ENCODE measurements at places on chromosomes 7 and 10. TPM values are rescaled to one million over a fixed set of nuclear protein-coding genes. Genes with fewer than 3 reads are reported as not detected.

DNA sequence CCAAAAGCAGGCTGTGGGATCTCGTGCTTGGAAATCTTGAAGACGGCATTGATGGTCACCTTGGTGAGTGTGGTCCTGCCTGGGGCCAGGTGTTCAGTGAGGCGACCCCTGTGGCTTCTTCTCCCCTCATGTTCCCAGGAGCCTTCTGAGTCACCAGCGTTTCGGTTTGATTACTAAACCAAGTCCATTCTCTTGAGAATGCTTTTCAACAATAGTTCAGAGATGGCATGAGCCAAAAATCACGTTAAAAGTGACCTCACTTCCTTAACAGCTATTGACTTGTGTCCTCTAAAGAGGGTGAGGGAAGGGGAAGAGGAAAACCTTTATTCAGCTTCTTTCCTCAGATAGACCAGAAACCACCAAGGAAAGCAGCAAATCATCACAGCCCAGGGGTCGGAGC lies 315.2 kb downstream of the GATA3 start:
- DNase-seq: no peak

- DNase-seq: peak; percentile 23
Observed at GRCh38 chr7:739983-740942, 13.2 kb upstream of the PRKAR1B start.

GRCh38 chr7:75737856-75738603 lies 711 bp downstream of the HIP1 start:
- no peak for DNase-seq

- no peak for DNase-seq
Observed at GRCh38 chr7:135253851-135254771, 20.5 kb downstream of the STRA8 start.

SPDYE2 gene
- not detected for total RNA-seq
